Stimulated activated CD8-positive, alpha-beta memory T cell treated with anti-CD3 and anti-CD28 coated beads, Interleukin-4, amount 100 ng/mL, for 1 hour (primary cell): ENCODE measurements at places on chromosomes 16 and 17.

- DNase-seq = no peak
These were observed 82.3 kb downstream of the ARHGAP23 start for GRCh38 chr17:38510421-38511149.

- DNase-seq = no peak
These were observed 6.6 kb upstream of the DPEP2 start for GRCh38 chr16:68005786-68006286.

GRCh38 chr16:84572096-84572495, 45.8 kb downstream of the COTL1 start:
- DNase-seq = no peak

DNA sequence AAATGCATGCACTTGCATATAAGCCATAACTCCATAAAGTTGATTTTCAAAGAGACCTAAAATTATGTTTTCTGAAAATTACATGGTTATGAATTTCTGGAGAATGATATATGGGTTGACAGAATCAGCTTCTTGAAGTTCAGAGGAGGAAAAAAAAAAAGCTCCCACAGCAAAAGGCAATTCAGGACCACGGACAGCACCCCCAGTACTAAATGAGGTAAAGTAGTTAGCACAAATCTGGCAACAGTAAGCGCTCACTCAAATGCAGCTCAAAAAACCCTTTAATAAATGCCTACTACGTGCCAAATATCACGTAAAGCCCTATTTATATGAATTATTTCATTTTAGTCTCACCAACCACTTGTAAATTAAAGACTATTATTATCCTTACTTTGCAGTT, 135.2 kb downstream of the SHISA9 start:
- no peak for DNase-seq

DNA sequence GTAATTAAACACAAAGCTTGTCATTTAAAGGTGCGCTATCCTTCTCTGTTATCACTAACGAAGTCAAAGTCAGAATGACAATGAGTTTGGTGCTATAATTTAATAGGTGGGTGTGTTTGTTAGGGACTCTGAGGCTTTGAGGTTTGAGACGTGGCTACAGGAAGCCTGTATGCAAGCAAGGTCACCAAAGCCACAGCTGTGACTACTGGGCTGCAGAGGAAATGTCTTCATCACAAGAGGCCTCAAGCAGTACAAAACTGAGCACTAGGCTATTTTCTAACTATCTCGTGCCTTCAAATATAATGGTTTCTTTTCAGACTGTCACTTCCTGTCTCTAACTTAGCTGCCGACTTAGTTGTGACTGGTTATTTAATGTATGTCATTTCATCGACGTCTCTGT, 141.2 kb downstream of the AATF start:
- peak; percentile 38 for DNase-seq

- no peak for DNase-seq
These were observed 38.9 kb upstream of the PLCG2 start for GRCh38 chr16:81740169-81740568.

- no peak for DNase-seq
These were observed 88.6 kb upstream of the BRD7 start for GRCh38 chr16:50457423-50457822.

DNA sequence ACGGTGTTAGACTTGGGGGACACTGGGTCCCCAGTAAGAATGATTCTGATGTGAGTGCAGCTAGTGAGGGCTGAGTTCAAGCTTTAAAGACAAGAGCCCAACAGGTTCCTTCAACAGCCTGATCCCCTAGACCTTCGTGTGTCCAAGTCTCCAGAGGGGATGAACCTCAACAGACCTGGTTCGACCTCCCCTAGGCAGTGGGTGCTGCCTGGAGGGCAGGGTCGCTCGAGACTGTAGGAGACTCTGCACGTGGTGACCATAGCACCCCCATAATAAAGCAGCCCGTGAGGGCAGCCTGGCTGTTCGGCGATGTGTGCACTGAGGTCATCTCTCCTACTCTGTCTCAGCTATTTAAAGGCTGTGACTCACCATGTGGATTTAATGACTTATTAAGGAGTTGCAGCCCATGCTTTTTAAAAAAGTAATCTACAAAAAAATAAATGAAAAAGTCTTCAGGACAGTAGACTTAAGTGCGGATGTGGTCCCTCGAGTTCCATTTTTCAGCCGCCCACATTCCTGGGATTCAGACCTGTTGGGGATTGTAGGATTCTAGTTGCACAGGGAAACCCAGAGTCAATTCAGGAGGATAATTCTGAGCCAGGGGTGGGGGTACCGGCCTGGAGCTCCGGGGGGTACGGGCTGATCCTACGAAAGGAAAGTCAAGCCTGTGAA, 23.4 kb upstream of the METRNL start:
- no peak for DNase-seq

DNA sequence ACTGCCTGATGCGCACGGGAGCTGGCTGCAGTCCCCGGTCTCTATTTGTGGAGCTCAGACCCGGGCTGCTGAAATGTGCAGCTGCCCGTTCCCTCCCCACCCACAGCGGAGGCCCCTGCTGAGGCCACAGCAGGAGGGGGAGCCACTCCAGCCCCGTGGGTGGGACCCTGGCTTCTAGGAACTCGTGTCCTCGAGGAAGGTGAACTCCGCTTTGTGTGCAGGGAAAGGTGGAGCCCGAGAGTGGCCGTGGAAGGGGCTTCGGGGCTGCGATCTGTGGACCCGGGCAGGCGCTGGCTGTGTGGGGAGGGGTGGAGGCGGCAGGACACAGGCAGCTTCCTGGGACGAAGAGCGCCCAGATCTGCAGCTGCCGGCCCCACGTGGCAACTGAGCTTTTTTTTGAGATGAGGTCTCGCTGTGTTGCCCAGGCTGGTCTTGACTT, 2.9 kb downstream of the CCDC154 start:
- no peak for DNase-seq

- no peak for DNase-seq
These were observed 10.1 kb downstream of the FADS6 start for GRCh38 chr17:74883241-74883745.

- no peak for DNase-seq
These were observed 48.4 kb downstream of the TOX3 start for GRCh38 chr16:52498328-52499059.

DNA sequence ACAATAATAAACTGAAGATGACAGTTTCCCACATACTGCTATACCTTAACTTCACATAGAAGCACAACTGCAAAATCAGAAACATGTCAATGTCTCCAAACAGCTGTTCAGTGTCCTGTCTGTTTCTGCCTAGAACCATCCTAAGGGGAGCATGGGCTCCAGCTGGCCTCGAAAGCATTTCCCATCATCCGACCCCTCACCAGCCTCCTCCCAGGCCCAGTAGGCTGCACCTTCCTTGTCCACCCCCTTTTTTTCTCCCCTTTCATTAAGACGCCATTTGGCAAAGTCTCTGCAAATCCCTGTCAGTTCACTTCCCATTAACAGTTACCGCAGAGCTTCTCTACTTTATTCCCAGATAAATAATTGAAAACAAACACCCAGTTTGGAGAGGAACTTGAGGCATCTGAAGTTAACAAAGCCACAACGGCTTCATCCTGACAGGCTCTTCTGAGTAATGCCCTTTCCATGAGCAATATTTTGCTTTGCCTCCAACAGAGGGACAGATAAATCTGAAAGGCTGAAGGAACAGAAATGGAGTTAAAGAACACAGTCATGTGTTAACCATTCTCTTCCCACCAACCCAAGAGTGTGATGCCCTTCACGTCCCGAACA, 65.3 kb downstream of the SLC39A11 start:
- no peak for DNase-seq

DNA sequence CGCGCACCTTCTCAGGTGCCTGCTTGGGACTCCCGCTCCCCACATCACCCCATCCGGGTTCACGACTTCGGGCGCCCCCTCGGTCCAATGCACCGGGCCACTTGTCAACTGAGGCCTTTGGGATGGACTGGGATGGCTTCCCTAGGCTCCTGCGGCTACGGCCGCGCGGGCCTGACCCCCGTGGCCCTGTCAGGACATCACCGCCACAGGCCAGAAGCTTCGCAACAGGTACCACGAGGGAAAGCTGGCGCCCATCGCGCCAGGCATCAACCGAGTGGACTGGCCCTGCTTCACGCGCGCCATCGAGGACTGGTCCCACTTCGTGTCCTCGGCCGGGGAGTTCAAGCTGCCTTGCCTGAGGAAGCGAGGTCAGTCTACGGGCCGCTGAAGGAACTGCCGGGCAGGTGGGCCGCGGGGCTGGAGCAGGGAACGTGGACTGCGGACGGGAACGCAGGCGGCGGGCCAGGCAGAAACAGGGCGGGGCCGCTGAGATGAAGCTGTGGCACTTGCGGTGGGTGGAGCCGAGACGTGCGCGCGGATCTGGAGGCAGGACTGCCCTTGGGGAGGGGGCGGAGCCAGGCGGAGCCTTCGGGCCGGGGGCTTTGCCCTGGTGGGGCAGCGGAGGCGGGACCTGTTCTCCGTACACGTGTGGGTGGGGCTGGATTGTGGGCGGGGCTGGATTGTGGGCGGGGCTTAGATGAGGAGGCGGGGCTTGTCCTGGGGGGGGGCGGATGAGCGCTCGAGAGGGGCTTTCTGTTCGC, 13.7 kb upstream of the CNGB1 start:
- peak; percentile 81 for DNase-seq

- DNase-seq = no peak
These were observed 13.2 kb upstream of the ITGA2B start for GRCh38 chr17:44402564-44403172.

DNA sequence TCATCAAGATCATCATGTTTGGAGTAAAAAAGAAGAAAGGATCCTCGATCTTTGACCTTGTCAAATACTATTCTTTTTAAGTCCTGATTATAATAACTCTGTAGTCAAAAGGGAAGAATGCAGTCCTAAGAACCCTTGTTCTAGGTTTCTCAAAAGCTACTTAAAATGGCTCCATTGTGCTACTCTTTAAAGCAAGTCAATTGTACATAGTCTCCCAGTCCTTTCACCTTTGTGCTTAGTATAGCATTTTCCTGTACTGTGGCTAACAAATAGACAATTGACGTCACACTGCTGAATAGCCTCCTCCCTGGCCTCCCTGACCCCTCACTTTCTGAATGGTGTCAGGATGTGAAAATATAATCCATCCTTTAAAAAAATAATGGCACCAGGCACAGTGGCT, 172.9 kb downstream of the AATF start:
- no peak for DNase-seq

DNA sequence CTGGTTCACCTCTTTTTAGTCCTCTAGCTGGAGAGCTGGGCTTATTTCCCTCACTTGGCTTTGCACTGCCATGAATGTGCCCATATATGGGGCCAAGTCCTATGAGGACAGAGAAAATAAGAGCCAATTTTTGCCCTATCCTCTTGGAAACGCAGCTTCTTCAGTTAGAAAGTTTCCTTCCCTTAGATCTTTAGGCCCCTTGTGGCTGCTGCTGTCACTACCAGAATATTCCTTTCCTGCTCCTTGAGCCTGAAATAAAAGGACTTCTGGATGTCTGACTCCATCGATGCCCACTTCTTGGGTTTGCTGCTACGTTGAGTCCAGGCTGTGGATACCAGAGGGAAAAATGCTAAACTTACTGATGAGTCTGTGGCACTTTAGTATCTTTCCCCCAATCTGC, 487.1 kb downstream of the GRIN2A start:
- DNase-seq = no peak
